Amniotic epithelial cell (primary cell): ENCODE measurements at places on chromosomes 3 and 15.
A peak's percentile ranks its signal among the peaks of the same experiment; 100 is the strongest.

- peak; percentile 39 for DNase-seq
These were observed 202.8 kb downstream of the RSRC1 start for GRCh38 chr3:158312560-158313141.

DNA sequence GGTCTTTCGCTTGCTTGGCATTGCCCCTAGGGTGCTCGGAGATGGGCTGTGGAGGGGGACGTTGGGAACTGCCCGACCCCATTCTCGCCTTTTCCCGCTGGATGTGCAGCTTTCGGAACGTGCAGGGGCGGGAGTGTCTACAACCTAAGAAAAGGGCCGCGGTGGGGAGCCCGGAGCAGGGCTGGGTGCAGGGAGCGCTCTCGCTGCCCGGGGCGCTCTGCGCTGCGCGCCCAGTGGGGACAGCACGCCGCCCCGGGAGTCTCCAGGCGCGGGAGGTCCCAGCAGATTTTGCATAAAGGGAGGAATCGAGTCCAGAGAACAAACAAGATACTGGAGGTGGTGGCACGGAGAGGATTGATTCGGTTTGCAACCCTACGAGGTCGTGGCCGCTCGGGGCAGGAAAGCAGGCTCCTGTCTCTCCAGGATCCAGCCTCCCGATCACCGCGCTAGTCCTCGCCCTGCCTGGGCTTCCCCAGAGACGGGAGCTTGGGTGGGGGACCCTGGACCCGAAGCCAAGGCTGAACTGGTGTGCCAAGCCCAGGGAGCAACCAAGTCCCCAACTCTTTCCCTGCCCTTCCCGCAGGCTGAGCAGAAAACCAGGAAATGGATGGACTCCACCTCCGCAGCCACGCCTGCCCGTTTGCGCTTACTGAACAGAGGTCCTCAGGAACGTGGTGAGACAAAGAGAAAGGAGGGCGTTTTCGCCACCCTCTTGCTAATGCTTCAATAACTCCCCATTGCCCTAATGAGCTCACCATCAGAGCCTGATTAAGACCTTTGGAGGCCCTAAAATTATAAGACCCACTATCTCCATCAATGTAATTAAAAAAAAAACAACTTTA, 59.7 kb downstream of the NOX5 start:
- peak; percentile 66 for DNase-seq

DNA sequence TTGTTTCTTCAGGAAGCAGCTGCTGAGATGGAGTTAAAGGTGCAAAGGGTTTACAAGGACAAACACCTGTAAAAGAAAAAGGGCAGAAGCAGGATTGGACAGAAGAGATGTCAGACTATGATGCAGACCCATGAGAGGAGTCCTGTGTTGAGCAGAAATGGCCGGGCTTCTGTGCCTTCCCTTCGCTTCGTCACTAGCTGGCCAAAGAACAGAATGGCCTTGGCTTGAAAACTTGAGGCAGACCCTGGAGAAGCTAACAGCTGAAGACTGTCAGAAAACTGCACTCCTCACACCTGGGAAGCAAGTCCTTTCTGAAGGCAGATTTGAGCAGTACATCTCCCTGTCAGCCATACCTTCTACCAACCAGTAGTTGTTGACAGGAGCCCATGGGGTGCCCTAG, 8.4 kb upstream of the NMNAT3 start:
- DNase-seq, result no peak

DNA sequence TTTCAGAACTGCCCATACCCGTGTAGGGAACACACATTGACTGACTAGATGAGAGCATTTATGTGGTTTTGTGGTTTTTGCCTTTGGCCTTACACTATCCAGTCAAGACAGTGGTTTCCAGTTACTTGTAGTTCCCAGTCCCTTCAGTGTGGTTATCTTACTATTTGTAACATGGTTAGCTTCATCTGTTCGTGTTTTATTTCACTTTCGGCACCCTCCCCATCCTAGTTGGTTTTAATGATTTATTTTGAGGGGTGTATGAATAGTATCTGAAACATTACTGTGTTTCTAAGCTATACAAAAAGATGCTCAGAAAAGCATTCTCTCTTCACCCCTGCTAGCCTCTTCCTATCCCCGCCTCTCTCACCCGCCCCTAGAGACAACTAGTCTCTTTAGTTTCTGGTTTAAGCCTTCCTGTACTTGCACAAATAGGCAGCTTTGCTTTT, 14.1 kb downstream of the LYSMD4 start:
- DNase-seq, result peak; percentile 89

- no peak for DNase-seq
These were observed 47.8 kb downstream of the P3H2 start for GRCh38 chr3:190072856-190073255.

DNA sequence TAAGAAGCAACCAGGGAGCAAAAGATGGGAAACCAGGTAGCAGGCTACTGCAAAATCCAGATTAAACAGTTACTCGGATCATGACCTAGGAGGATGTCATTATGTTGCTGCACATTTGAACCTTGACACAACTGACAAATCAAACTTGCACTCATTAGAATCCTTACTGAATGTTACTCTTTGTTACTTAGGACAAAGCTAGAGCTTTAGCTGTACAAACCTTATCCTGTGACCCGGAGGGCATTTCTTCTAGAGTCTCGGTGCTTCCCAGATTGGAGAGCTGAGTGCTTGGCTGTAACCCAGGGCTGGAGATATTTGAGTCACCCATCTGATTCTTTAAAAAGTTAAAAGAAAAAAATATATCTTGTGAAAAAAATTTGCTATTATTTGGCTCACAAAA, 43.4 kb downstream of the DCP1A start:
- no peak for DNase-seq

- DNase-seq, result peak; percentile 68
These were observed 21.4 kb upstream of the NR2C2 start for GRCh38 chr3:14925729-14926591.

- no peak for DNase-seq
These were observed 62.7 kb upstream of the TRAK1 start for GRCh38 chr3:42028474-42028873.

GRCh38 chr3:114223143-114223542, 14.2 kb downstream of the ZNF80 start:
- no peak for DNase-seq

DNA sequence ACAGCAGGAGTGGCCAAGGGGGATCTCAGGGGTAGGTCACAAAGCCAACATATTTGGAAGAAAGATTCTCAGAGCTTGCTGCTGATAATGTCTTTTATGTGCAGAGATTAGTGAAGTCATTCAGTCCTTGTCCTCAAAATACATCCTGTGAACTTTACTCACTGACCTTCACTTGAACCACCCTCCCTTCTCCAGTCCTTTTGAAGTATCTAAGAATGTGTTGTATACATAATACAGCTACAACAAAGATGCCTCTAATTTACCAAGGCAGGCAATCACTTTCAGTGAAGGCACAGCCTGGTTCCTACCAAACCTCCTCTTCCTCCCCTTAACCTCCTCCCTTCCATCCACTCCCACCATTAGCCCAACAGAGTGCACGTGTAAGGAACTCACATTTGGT, 38.3 kb downstream of the ETV5 start:
- no peak for DNase-seq

DNA sequence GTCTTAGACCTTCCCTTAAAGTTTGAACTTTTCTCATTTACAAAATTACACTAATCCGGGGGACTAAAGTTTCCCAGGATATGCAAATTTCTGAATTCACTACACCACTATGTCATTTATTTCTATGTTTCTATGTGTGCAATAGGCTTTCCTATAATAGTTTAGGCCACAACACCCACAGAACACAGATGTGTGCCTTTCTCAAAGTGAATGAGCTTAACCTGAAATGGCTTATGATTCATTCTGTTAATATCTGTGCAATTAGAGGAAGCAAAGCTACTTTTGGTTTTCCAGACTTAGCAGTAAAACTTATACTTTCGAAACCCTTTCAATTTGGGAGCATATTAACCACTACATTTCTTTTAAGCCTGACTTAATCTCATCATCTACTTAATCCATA, 748.1 kb downstream of the GBE1 start:
- DNase-seq, result no peak

GRCh38 chr3:32499585-32499984, 3.1 kb downstream of the CMTM6 start:
- no peak for DNase-seq

DNA sequence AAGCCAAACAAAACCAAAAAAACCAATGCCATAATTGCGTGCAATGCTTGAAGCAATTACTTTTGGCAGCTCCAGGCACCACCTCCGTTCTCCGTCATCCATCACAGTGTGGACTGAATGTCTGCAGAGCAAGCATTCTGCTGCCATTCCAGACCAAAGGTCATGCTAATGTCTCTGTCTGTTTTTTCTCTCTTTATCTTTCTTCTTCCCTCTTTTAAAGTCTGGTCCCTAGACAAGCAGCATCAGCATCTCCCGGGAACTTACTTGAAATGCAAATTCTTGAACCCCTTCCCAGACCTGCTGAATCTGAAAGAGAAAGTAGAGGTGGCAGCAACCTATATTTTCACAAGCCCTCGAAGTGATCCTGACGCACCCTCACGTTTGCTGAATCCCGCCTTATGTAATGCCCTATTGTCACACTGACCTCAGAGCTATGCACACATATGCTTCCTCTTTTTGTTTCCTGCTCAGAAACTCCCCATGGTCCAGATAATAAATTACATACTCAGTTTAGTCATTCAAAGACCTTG, 297.3 kb upstream of the PROK2 start:
- peak; percentile 77 for DNase-seq

GRCh38 chr3:188227442-188227841, 73.5 kb downstream of the LPP start:
- DNase-seq, result no peak

- no peak for DNase-seq
These were observed 666.6 kb upstream of the UBE2E2 start for GRCh38 chr3:22536541-22536940.

- DNase-seq, result no peak
These were observed 22.5 kb upstream of the CNTN3 start for GRCh38 chr3:74636981-74637380.

DNA sequence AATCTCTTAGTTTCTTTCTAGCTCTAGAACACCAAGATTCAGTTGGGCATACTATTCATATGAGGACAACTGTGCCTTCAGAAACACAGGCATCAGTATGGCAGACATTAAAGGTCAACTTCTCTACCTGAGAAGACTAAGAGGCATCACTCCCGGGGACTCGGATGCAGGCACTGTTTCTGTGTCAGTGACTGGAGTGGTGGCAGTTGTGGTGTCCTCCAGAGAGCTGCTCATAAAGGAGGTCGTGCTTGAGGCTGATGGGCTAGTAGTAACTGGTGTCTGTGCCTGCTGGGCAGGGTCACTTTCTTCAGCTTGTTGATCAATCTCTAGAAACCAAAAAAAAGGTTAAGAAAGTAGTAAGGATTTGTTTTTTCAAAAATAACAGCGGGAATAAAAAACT, 75.2 kb downstream of the FBXL22 start:
- no peak for DNase-seq

- DNase-seq, result no peak
These were observed 9.1 kb downstream of the KCNMB2 start for GRCh38 chr3:178545337-178545736.

DNA sequence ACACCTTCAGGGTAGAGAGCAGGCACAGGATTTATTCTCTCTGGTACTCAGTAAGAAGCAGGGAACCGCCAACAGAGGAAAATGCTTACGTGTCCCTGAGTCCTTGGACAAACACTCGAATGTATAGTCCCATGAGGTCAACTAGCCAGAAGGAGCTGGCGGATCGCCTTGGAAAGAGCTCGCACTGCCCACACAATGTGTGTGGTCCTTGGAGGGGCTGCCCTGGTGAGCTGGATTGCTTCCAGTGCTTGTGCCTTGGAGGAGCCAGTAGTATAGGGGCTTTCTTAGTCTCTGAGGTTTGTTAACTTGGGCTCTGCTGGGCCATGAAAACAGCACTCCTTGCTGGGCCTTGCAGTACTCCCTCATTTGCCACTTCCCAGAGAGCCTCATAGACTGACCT, 40.7 kb upstream of the VILL start:
- DNase-seq, result no peak

DNA sequence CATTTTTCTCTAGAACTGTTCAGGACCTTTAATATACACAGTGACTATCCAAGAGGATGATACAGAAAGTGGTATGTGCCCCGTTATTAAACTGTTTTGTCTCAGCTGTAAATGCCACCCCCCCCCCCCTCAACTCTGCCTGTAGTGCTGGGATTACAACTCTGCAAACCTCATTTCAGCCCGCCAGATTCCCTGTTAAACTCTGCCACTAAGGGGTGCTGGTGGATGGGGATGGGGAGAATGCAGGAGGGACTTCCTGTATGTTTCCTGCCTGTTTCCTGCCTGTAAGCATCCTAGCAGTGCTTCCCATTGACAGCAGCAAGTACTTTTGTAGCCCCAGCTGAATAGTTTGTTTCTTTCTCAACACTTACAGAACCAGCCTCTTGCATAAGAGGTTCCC, 301.7 kb upstream of the RORA start:
- DNase-seq, result no peak

GRCh38 chr15:64460724-64461720, 644 bp downstream of the ZNF609 start:
- DNase-seq, result peak; percentile 91

DNA sequence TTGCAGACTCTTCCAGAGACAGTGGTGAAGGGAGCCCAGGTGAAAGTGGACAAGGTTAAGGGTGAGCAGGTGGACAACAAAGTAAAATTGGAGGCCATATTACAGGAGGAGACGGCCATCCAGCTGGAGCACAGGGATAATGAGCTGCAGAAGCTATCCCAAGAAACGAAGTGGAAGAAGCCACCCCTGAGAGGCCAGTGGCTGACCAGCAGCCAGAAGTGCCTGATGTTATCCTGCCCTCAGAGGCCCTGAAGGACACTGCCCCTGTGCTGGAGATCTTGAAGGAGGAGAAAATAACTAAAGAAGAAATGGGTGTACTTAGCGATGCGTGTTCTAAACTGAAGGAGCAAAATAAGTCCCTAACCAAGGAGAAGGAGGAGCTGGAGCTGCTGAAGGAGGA, 107.6 kb downstream of the SMAD6 start:
- no peak for DNase-seq

- no peak for DNase-seq
These were observed 54.7 kb downstream of the CEP70 start for GRCh38 chr3:138539352-138539751.

DNA sequence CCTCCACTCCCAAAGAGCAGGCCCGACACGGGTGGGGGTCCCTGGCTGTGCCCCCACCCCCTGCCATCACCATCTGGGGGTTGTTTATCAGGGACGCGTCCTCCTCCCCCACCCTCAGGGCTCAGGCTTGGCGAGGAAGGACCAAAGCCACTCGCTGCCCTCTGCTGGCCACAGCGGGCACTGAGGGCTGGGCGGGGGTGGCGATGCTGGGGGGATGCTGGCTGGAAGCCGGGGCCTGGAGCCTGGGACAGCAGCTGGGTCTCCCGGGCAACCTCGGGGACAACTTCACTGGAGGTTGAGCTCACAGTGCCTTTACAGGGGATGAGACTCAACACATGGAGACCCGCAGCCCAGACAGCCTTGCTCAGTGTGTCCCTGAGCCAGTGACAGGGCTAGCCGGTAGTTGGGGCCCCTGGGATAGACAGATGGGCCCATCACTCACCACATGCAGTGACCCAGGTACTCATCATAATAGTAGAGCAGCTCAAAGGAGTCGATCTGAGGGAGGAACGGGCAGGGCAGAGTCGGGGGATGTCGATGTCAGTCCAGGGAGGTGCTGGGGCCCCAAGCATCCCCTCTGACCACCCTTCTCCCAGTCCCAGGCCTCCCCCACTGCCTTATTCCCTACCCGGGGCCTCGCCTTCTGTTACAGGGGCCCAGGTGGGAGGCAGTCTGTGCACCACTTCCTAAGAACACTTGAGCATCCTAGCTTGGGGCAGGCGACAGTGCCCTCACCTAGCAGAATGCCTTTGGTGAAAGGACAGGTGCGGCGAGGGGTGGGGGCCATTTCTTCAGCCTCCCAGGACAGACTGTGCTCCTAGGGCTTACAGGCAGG, 5.9 kb upstream of the CALML4 start:
- DNase-seq, result peak; percentile 27

GRCh38 chr15:68062214-68062613, 8.1 kb downstream of the PIAS1 start:
- no peak for DNase-seq
